CD4-positive, alpha-beta T cell treated with Interleukin-6 at 100 ng/mL for 8 hours (primary cell): ENCODE measurements at places on chromosomes 7 and 10.
A peak's percentile ranks its signal among the peaks of the same experiment; 100 is the strongest.

GRCh38 chr10:112362833-112363232, 11.1 kb upstream of the ACSL5 start:
- DNase-seq, result no peak

GRCh38 chr7:142914121-142914520, 19.4 kb downstream of the TRPV5 start:
- DNase-seq, result no peak

GRCh38 chr10:25768167-25768566, 165.9 kb upstream of the MYO3A start:
- DNase-seq, result no peak

DNA sequence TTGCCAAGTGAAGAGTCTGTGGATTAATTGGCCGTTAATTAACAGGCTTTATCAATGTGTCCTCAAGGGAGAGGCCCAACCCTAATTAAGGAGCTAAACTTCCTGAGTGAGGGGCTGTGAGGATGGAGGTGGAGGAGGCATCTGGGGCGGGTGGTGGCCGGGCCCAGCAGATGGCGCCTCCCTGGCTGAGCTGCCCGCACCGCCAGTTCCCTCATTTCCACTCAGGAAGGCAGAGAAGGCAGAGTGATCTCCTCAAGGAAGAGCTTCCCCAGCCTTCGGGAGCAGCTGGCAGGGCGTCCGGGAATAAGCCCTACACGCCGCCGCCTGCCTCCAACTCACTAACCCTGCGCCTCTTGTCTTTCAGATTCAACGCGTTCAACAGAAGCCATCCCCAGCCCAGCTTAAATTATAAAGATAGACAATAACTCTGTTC, 112.2 kb downstream of the CYTH3 start:
- DNase-seq, result no peak

DNA sequence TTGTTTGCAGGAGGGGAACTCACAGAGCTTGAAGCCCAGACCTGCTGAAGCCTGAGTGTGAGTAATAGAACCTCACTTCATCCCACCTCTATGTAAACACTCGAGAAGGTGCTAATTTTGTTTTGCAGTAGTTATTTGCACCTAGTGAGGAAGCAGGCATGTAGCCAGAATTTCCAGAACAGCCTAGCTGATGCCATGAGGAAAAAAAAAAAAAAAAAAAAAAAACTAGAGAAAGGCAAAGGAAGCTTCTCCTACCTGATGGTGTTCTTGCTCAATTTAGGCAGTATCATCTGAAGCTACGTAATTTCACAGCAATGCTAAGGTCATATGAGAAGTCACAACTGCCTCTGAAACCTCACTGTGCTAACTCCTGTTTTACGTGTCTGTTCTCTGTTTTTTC, 13.6 kb upstream of the GPR37 start:
- no peak for DNase-seq

GRCh38 chr10:101290431-101290830, 61.2 kb upstream of the LBX1 start:
- DNase-seq, result no peak

- no peak for DNase-seq
Observed at GRCh38 chr7:108149119-108149518, 19.0 kb upstream of the LAMB4 start.

DNA sequence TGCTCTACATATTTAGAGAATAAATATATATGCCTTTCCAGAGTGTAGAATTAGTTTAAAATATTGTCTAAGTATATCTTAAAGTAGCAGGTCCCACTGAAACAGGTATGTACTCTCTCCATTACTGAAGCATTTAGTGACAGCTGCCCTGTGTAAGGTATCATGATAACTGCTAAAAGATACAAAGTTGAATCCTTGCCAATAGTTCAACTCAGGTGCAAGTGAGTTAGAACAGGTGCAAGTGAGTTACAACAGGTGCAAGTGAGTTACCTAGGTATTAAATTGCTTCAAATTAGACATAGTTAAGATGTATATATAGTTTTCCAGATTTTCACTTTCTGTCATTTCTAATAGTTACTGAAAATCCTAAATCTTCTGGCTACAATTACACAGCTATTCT, 119.1 kb downstream of the CNOT4 start:
- no peak for DNase-seq

GRCh38 chr7:93048136-93048930, 69.4 kb downstream of the SAMD9 start:
- DNase-seq, result no peak

DNA sequence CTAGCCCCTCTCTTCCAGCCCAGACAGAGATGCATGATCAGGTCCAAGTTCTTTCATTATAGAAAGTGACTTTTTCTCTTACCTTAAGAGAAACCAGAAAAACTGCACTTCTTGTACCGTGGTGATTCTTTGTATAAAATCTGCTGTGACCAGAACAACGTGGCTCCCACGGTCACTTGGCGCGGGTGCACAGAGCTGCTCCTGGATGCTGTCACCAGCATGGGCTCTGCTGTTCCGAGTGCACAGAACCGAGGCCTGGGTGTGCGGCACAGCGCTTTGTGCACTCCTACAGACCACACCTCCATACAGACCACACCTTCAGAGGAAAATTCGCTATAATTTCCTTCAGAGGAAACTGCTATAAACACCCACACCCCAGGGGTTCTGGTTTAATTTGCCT, 26.0 kb downstream of the VIPR2 start:
- no peak for DNase-seq

DNA sequence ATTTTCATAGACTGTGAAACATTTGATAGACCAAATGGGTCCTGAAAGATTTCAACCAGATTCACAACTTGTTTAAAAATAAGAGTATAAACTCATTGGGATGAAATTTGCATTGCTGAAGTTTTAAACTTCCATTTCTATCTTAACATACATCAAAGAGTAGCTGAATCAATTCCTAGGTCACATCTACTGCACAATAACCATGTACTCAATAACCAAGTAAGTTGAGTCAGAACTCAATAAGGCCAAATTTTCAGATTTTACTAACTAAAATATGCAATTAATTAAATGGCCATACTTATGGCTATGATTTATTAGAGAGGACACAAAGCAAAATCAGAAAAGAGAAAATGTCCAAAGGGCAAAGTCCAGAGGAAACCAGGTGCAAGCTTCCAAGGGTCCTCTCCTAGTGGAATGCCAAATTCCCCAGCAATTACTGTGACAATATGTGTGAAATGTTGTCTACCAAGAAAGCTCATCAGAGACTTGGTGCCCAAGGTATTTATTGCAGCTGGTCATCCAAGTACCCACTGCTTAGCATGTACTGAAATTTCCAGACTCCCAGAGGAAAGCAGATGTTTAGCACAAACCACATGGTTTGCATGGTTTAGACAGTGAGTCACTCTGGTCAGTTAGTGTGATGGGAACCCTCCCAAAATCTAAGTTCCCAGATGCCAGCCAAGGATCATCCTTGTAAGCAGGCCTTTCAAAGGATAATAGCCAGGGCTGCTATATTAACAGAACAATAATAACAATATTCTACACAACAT, 238.9 kb downstream of the IPMK start:
- DNase-seq, result no peak

DNA sequence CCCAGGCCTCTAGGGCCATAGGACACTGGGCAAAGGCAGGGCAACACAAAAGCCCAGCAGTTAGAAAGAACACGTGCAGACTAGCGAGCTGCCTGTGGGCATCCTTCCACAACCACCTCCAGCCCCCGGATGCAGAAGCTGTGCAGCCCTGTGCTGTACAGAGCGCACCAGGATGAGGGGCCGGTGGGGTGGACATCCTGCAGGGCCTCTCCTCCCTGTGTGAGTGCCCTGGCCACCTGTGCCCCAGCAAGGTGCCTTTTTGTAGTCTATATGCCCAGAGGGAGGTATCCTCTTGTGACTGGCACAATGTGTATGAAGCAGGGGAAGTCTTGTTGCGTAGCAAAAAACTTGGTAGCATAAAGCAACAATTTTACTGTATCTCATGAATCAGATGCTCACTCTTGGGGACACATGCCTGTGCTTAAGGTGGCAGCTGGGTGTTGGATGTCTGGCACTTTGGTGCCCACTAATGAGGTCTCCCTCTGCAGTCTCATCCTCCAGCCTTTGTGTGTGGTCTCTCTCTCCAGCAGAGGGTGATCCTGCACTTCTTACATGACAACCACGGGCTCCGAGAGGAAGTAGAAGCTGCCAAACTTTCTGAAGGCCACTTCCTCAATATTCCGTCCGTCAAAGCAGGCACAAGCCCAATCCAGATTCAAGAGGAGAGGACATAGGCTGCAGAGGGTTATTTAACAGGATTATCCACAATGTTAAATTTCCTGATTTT, 8.7 kb downstream of the NCAPG2 start:
- peak; percentile 68 for DNase-seq

DNA sequence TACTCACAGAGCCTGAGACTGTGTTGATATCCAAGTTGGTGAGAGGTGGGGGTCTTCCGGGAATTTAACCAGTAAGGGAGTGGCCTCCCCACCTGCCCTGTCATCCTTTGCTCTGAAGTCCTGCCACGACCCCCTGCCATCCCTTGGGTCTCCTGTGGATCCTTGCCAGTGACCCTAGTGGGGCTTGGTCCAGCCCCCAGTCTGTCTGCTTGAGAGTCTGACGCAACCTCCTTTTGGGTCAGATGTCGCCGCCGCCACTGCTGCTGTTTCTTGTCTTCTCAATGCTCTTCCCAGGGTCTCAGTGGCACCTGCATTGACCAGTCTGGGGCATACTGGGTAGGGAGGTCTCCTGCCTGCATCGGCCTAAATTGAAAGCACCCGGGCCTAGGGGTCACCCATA, 28.8 kb downstream of the PAX2 start:
- no peak for DNase-seq

DNA sequence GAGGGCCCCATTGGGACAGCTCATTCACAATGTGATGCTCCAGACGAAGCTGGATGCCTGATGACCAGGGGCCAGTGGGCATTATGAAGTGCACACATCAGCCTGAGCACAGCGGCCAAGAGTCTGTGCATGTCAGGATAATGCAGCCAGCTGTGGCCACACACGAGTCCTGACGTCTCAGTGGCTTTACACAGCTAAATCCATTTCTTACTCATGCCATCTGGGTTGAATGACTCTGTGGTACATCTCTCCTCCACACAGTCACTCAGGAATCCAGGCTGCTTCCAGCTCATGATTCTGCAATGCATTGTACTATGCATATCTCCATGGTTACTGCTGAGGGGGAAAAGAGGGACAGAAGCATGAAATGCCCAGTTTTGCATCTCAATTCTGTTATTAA, 123.6 kb downstream of the PRLHR start:
- no peak for DNase-seq

GRCh38 chr10:29636178-29636577, 1.4 kb upstream of the SVIL start:
- peak; percentile 34 for DNase-seq

DNA sequence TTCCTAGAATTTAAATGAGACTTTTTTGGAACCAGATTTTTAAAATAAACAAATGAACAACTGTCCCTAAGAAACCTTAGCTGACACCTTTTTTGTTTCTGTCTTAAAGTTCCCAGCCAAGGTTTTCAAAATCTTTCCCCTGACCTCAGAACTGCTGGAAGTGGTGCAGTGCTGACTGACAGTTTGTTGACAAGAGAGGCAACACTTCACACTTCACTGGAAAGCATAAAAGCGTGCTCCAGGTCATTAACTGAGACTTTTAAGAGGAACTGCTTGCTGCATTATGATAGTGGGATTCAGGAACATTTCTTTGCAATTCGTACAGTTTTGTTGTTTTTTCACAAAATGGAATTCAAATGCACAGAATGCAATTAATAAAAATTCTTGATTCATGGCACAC, 36.2 kb downstream of the SYPL1 start:
- DNase-seq, result no peak

GRCh38 chr7:150924369-150924781, 53.7 kb downstream of the KCNH2 start:
- DNase-seq, result no peak

- DNase-seq, result no peak
Observed at GRCh38 chr7:66359656-66360211, 154.6 kb downstream of the TPST1 start.

- DNase-seq, result no peak
Observed at GRCh38 chr7:14836571-14837189, 65.9 kb downstream of the DGKB start.

DNA sequence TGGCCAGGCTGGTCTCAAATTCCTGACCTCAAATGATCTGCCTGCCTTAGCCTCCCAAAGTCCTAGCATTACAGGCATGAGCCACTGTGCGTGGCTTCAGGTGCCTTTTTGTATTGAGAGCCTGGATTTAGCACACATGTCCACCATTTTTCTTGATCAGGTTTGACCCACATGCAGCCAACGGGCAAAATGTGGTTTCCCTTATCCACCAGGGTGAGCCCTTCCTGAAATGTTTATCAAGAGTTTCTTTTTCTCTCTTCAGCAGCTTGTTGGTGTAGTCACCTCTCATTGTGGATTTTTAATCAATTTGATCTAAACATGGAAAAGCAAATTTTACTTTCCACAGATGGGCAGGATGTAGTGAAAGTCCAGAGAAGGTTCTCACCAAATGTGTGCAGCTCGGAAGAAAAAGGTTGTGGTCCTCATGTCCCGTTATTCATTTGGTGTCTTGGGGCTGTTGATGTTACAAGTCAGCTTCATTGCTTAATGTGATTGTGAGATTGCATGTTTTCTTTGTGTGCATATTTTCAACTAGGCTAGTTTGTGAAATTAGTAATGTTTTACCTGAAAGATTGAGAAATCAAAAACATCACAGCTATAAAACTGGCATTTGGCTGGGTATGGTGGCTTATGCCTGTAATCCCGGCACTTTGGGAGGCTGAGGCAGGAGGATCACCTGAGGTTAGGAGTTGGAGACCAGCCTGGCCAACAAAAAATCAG, 28.9 kb downstream of the GUSB start:
- no peak for DNase-seq

GRCh38 chr10:69844698-69845097, 43.0 kb downstream of the COL13A1 start:
- no peak for DNase-seq

DNA sequence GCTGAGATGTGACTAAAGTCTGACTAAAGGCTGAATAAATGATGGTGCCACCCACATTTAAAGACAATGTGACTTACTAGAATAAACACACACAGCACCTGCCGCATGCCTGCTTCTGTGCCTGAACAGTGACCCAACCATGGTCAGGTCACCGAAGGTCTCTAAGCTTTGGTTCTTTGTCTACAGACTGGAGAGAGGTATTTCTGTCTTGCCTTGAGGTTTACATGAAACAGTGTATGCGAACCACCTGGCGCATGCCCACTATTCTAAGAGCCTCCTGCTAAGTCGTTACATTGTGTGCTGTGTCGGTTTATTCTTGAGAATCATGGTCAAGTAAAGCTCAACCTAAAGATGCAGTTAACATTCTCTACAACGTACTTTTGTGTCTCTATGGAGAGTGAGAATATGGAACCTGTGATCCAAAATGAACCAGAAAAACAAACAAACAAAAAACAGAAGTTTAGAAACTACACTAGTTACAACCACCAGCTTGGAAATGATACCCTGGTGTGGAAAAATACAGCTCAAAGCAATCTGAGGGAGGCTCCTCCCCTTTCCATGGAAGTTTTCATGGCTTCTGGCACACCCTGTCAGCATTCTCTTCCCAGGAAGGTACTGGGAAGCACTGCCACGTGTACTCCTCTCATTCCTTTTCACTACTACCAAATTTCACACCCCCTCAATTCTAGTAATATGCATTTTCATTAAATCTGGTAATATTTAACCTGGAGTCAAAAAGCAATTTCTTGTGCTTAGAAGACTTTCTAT, 40.0 kb downstream of the VOPP1 start:
- no peak for DNase-seq
